ENCODE measurements at places on chromosomes 5 and 9. TPM values are rescaled to one million over a fixed set of nuclear protein-coding genes. Genes with fewer than 3 reads are reported as not detected.

The BTNL8 gene
- total RNA-seq: not detected

The CDH9 gene
- total RNA-seq: not detected

The SH2D3C gene
- total RNA-seq: 2.6 TPM

The C9orf85 gene
- total RNA-seq: 12.3 TPM

Measured in progenitor cell of endocrine pancreas (in vitro differentiated cells).